ENCODE measurements at places on chromosomes 4 and X.

DNA sequence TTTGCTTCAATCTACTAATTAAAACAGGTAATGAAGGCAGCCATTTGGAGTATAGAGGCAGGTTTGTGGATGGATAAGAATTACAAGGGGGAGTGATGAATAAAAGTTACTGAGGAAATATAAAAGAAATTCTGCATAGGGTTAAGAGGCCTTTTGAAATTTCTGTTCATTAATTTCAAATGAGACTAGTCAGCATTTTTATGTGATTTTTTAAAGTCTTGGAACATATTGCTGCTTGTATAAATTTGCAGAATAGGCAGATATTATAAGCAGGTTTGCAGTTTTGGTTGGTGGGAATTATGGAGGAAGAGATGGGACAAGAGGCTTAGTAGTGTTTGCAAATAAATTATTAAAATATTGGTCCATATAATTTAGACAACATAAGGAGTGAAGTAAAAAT, 750.4 kb upstream of the AGA start:
- no peaks in the 10 kb centered on the region for H3K27me3 ChIP-seq
- H3K27ac ChIP-seq, result no peak overlapping the region
- DNase-seq, result no peak
- H3K4me1 ChIP-seq, result no peaks in the 10 kb centered on the region
- no peaks in the 10 kb centered on the region for H3K36me3 ChIP-seq
- no peak overlapping the region for H3K4me3 ChIP-seq

DNA sequence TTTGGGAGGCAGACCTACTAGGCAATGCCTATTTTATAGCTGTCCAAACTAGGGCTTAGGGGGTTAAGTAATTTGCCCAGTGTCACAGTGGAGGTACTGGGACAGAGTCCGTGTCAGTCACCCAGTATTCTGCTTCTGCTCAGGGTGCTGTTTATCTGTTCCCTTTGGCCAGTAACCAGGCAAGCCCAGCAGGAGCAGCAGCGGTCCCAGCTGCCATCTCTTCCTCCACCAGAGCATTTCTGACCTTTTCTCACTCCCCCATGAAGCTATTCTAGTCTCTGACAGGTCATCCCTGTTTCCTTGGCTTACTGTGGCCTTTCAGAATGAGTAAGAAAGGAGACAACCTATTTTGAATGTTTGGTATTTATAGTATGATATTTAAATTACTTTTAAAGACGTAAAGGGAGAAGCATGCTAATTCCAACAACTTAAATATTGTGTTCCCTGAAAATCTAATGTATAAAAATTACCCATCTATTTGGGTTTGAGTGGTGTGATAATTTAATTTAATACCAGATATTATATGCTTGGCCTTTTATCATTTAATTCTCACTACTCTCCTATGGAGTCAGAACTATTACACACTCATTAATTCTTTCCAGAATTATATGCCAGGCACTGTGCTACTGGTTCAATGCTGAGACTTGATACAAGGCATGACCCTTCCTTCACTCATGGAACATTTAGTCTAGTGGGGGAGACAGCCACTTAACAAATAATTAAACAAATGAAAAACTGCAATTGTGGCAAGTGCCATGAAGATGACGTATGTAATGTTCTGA, 60.6 kb downstream of the RPS6KA3 start:
- no peaks in the 10 kb centered on the region for H3K27me3 ChIP-seq
- H3K36me3 ChIP-seq, result no peaks in the 10 kb centered on the region
- H3K4me3 ChIP-seq, result no peak overlapping the region
- H3K27ac ChIP-seq, result no peak overlapping the region
- DNase-seq, result no peak

DNA sequence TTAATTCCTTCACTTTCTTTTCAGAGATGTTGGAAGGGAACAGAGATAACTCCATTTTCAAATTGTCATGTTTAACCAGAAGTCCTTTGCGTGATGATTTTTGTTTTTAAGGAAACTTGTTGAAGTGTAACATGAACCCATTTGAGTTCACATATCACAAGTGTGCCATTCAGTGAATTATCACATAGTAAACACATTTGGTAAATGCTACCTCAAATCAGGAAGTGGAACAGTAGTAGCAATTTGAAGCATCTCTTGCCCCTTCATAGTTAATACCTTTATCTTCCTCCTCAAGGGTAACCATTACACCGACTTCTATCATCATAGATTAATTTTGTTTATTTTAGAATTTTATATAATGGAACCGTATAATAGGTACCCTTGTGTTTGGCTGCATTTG, 35.8 kb downstream of the KDM6A start:
- no peak overlapping the region for H3K27ac ChIP-seq
- H3K4me1 ChIP-seq, result no peaks in the 10 kb centered on the region
- no peaks in the 10 kb centered on the region for H3K36me3 ChIP-seq
- H3K4me3 ChIP-seq, result no peak overlapping the region

DNA sequence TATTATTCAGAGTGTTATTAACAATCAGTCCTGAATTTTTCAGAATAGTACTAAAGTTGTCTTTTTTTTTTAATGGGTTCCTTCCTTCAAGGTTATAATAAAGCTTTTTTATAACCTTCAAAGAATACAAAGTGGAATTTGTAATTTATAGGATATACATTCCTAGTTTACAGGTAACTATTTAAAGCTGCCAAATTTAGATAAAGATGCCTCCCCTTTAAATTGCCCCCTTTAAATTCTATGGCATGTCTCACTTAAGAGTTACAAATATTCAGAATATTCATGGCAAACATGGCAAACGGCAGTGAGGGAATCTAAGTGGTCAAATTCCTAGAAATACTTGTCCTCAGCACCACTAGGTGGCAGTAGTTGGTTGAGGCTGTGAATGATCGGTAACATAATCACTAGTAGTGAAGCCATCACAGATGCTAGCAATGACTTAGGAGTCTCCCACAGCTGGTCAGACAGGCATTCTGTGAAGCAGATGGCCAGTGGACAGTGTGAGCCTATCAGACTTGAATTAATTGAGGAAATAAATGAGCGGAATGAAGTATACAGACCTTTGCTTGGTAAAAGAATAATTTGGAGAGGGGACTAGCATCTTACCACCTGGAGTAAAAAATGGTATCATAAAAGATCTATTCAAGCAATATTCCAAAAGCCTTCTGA, 86.4 kb downstream of the CBR4 start:
- no peaks in the 10 kb centered on the region for H3K27me3 ChIP-seq
- peaks cover 20% of the 10 kb centered on the region for H3K36me3 ChIP-seq
- H3K4me3 ChIP-seq, result no peak overlapping the region
- no peaks in the 10 kb centered on the region for H3K4me1 ChIP-seq

- H3K4me1 ChIP-seq, result peaks cover 5% of the 10 kb centered on the region
- H3K4me3 ChIP-seq, result no peak overlapping the region
- no peak for DNase-seq
- no peaks in the 10 kb centered on the region for H3K36me3 ChIP-seq
Observed at GRCh38 chrX:9604111-9604907, 139.5 kb downstream of the TBL1X start.

- H3K27me3 ChIP-seq, result peaks cover 4% of the 10 kb centered on the region
- H3K27ac ChIP-seq, result no peak overlapping the region
- peak overlapping the region; percentile 53 for H3K4me3 ChIP-seq
Observed at GRCh38 chrX:137052643-137053235, 18.9 kb upstream of the GPR101 start.

DNA sequence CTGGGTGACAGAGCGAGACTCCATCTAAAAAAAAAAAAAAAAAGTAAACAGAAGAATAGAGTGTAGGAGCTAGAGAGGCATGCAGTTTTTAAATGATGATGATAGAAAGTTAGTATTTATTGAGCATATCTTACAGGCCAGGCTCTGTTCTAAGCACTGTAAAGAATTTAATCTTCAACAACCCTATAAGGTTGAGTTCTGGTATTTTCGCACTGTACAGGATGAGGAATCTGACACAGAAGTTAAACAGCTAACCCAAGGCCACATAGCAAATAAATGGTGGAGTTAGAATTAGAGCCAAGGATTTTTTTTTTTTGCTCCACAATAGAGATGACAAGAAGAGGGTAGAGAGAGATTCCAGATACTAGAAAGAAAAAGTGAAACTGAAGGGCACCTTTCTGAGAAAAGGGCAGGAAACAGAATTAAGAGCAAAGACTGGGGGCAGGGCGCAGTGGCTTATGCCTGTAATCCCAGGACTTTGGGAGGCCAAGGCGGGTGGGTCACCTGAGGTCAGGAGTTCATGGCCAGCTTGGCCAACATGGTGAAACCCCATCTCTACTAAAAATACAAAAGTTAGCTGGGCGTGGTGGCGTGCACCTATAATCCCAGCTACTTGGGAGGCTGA, 56.1 kb downstream of the KLHL5 start:
- no peaks in the 10 kb centered on the region for H3K36me3 ChIP-seq
- no peaks in the 10 kb centered on the region for H3K27me3 ChIP-seq
- H3K4me1 ChIP-seq, result peaks cover 6% of the 10 kb centered on the region
- DNase-seq, result no peak
- no peak overlapping the region for H3K27ac ChIP-seq

- no peaks in the 10 kb centered on the region for H3K36me3 ChIP-seq
- H3K27ac ChIP-seq, result no peak overlapping the region
- DNase-seq, result no peak
- no peaks in the 10 kb centered on the region for H3K4me1 ChIP-seq
- no peaks in the 10 kb centered on the region for H3K27me3 ChIP-seq
Observed at GRCh38 chrX:16418650-16419049, 231.3 kb upstream of the S100G start.

All from fibroblast of lung (primary cell).